Activated T-cell treated with anti-CD3 and anti-CD28 coated beads for 1 hour (primary cell): ENCODE measurements at places on chromosomes 1 and 21.

GRCh38 chr21:37631319-37632117 lies 264.9 kb downstream of the DYRK1A start:
- DNase-seq, result no peak

DNA sequence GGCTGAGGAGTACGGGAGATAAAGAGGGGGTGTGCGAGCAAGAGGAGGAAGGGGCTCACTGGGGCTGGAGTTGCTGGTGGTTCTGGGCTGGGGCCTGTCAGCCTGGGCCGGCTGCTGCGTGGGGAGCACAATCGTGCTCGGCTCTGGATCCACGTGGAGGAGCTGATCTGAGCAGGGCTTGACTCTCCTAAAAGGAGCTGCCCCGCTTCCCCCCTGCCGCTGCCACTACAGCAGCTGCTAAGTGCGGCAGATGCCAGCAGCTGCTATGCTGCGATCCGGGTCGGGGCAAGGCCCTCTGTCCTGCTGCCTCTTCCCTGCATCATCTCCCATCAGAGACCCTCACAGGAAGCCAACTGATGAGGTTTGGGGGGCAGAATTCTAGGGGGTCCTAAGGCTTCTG lies 165.9 kb downstream of the PCBP3 start:
- DNase-seq, result no peak

- no peak for DNase-seq
These were observed 48.3 kb downstream of the TP73 start for GRCh38 chr1:3700631-3701030.

- DNase-seq, result peak; percentile 43
These were observed 33.8 kb downstream of the GDAP2 start for GRCh38 chr1:117895482-117896114.

GRCh38 chr1:151474745-151475144 lies 15.5 kb upstream of the POGZ start:
- no peak for DNase-seq

DNA sequence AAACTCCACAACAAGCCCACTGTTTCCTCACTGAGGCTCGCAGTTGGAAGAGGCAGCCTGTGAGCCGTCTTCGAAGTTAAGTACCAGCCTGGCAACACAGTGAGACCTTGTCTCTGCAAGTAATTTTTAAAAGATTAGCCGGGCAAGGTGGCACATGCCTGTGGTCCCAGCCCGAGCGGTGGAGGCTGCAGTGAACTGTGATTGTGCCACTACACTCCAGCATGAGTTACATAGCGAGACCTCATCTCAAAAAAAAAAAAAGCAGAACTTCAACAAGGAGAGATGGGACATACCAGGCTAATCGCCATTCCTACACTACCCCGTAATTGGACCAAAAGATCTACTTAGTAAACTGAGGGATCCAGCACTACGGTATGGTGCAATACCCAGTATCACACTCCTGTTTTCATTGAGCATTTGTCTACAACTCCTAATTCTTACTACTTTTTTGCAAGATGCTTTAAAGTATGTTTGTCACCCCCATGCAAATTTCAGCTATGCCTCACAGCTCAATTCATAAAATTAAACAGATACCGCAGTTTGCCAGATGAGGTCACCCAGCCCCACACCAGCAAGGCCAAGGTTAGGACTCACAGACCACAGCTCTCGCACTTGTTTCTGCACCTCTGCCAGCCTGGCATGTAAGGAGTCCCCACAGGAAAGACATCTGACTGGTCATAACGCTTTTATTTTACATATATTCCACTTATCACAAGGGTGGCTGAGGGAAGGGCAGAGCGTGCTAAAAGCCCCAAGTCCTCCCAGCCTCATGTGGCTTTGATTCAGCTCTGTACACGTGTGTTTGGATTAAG lies 21.0 kb downstream of the SDE2 start:
- no peak for DNase-seq

- DNase-seq, result peak; percentile 43
These were observed 2.7 kb upstream of the PSMD4 start for GRCh38 chr1:151251656-151252470.

- DNase-seq, result no peak
These were observed 11.9 kb upstream of the RXRG start for GRCh38 chr1:165456861-165457260.

DNA sequence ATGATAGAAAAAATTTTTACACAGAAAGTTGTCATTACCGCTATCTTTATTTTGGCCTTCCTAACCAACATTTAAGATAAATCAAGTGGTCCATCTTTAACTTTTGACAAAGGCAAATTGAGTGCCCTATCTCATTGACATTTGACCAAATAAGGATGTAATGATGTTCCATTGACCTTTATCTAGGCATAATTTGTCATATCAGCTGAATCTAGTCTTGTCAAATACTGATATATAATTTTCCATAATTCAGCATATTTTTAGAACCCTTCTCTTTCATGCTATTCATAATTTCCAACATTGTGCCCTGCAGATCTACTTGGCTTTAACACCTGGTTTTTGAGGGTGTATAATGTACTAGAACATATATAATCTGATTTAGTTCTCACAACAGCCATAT lies 63.8 kb downstream of the XCL1 start:
- no peak for DNase-seq

GRCh38 chr1:25001125-25001915 lies 71.2 kb upstream of the RUNX3 start:
- no peak for DNase-seq

- DNase-seq, result no peak
These were observed 126.2 kb upstream of the CD34 start for GRCh38 chr1:208036918-208037766.

GRCh38 chr1:88890791-88891317 lies 513 bp downstream of the GTF2B start:
- DNase-seq, result no peak

- DNase-seq, result no peak
These were observed 3.0 kb upstream of the SUCO start for GRCh38 chr1:172530000-172530399.

GRCh38 chr1:162970021-162970420 lies 99.1 kb upstream of the RGS4 start:
- DNase-seq, result no peak
